Karpas-422 (cell line): ENCODE measurements at places on chromosomes 16 and 17.

- no peak for DNase-seq
Observed at GRCh38 chr17:69828087-69828486, 246.9 kb upstream of the KCNJ16 start.

- no peak for DNase-seq
Observed at GRCh38 chr16:72244853-72245252, 72.9 kb upstream of the PMFBP1 start.

- no peak for DNase-seq
Observed at GRCh38 chr17:58722274-58722673, 29.9 kb downstream of the RAD51C start.

DNA sequence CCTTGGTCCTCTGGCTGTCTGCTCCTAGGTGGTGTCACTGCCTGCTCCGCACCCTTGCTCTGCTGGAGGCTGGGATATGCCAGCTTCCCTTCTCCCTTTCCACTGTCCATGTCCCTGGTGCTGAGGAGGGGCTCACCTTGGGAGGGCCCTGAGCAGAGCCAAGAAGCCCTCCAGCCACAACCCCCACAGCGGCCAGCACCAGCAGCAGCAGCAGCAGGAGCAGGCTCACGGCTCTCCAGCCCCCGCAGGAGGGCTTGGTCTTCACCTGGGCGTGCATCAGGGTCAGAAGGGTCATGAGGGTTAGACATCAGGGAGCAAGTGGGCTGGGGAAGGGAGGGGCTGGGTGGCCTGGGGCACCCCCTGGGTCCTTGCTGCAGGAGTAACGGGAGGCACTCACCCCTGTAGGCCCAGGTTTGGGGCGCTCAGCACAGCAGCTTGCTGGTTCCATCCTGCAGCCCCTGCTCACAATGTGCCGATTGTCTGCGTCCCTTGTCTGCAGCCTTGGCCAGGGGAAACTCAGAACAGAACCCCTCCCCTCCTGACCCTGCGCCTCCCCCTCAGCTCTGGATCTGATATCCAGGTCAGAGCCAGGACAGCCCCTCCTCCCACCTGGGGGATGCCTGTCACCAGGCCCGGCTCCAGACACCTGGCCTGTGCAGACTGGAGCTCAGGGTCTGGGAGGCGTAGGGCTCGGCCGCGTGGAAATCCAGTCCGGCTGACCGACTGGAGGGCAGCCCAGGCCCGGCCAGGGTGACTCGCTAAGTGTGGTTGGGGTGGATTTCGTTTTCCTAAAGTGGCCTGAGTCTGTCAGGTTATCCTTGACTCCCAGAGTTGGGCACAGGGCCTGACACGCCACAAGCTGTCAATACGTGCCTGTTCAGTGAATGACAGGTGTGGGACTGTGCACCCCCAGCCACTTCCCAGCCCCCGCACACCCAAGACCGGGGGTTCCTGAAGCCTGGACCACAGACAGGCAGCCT is at the start of gene BRICD5:
Gene BRICD5, minus strand, starts transcription at position 478 of the 980 bp plus-strand sequence. Its CDS starts 30 bp downstream, at position 448.
- peak; percentile 57 for DNase-seq

- DNase-seq, result no peak
Observed at GRCh38 chr16:61435346-61435745, 600.9 kb downstream of the CDH8 start.

DNA sequence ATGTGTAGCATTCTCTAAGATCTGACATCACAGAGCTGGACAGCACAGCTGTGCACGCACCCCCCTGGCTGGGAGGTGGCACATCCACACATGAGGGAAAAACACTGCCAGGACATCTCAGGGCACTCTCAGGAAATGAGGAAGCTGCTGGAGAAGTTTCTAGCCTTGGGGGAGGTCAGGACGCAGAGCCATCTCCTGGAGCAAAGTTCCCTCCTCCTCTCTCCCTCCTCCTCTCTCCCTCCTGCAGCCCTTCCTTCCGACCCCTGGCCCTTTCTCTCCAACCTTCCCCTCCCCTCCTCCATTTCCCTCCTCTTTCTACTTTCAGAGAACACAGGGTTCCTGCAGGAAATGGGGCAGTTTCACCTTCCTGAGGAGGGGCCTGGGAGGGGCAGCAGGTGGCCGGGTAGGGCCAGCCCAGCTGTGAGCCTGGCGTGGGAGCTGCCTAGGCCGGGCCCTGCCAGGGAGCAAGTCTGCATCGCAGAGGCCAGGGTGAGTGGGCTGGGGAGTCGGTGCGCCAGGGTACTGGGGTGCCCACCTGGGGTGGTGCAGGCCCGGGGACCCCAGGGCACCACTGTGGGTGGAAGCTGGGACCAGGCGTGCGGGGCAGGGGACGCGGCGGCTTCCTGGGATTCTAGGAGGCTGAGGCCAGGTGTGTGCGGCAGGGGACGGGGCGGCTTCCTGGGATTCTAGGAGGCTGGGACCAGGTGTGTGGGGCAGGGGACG is at the start of gene DPEP1:
Gene DPEP1, plus strand, starts transcription at position 412 of the 723 bp plus-strand sequence. CDS start 16,769 bp downstream, outside the sequence.
- no peak for DNase-seq

DNA sequence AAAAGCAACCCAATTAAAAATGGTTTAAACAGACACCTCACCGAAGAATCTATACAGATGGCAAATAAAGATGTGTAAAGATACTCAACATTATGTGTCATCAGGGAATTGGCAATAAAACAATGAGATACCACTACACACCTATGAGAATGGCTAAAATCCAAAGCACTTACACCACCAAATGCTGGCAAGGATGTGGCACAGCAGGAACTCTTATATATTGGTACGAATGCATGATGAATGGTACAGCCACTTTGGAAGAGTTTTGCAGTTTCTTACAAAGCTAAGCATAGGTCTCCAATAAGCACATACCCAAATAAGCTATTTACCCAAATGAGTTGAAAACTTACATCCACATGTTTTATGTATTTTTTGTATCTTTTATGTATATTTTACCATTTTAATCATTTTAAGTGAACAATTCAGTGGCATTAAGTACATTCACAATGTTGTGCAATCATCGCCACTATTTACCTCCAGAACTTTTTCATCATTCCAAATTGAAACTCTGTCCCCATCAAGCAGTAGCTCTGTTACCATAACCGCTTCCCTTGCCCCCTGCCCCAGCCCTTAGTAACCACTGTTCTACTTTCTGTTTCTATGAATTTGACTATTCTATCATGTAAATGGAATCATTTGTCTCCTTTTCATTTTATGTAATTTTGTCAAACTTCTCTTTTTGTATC is 6.7 kb upstream of the ALDH3A2 start:
- no peak for DNase-seq

DNA sequence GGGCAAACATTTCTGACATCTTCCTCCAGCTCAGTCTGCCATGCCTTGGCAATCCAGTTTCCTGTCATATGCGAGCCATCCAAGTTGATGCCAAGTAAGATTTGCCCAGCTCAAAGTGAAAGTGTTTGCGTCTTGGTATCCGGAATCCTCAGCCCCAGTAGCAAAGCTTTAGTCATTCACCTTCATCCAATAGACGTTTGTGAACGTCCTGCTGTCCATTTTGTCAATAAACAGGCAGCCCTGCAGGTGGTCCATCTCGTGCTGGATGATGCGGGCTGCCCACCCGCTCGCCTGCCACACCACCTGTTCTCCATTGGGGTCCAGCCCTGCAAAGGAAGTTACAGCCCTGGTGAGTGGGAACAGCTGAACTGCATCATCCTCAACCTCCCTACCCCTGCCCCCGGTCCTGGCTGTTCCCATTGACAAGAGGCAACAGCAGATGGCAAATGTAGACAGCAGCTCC is 1.5 kb downstream of the PDF start:
- peak; percentile 48 for DNase-seq

GRCh38 chr17:45123930-45124796 is 8.2 kb downstream of the PLCD3 start:
- DNase-seq, result peak; percentile 60

GRCh38 chr17:72472106-72472505 is 351.3 kb downstream of the SOX9 start:
- DNase-seq, result no peak

- no peak for DNase-seq
Observed at GRCh38 chr16:87065446-87066132, 251.6 kb downstream of the C16orf95 start.

GRCh38 chr17:1362964-1363363 is 37.1 kb downstream of the YWHAE start:
- DNase-seq, result peak; percentile 78

GRCh38 chr16:87681981-87682570 is 79.8 kb downstream of the JPH3 start:
- peak; percentile 81 for DNase-seq
